ENCODE measurements at places on chromosomes 6 and 20.

- no peak for DNase-seq
Measured at GRCh38 chr6:98777762-98778161, 56.6 kb upstream of the POU3F2 start.

DNA sequence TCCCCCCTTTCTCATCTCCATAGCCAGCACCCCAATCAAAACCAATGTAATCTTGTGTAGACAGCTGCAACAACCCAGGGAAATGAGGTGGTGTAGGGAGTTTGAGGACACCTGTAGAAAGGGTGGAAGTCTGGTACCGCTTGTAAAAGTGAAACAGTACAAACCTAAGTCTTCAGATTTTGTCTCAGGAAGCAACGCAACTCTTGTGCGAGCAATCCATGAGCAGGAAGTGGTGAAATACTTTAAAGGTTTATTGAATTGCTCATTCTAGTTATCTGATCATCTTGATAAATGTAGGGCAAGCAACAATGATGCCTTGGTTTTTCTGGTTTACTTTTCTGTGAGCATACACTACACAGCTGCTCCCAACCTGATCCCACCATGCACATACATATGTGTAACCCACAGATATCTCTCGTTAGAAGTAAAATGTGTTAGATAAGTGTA is 71.1 kb upstream of the THEMIS start:
- peak; percentile 49 for DNase-seq

- no peak for DNase-seq
Measured at GRCh38 chr20:39661833-39662232, 699.7 kb downstream of the DHX35 start.

GRCh38 chr6:156657296-156657695 is 119.9 kb upstream of the ARID1B start:
- DNase-seq, result no peak

GRCh38 chr6:56677559-56677958 is 34.9 kb upstream of the DST start:
- DNase-seq, result no peak

DNA sequence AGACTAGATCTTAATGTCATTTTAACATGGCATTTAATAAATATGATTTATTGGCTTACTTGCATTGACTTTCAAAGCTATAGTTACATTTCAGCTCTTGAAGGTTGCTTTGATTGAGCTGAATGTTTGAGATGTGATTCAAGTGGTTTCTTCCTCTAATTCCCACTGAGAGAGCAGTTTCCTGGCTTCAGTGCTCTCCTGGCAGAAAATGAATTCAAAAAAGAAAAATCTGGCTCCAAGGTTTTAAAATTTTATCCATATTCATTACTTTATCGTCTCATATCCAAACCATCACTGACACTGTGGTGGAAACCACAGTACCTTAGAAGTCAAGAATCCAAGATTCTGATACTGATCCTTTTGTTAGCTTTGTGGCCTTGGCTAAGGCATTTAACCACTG is 263.1 kb upstream of the HSF2 start:
- DNase-seq, result no peak

DNA sequence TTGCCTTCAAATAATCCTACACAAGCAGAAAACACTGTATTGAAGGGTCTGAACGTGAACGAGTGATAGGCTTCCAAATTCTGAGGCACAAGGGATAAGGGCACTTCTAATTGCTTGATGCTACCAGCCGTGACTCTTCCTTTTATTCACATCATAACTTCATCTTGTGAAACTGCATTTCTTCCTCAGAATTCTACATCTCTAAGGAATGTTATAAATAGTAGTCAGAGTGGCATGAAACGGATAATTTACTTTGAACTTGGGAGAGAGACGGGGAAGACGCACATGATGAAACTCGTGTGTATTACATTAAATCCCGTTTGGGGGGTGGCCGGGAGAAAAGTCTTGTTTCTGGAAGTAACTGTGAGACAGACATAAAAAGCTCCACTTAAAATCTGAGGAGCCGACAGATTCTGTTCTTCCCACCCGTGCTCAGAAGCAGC is 754 bp downstream of the HDDC2 start:
- DNase-seq, result no peak

DNA sequence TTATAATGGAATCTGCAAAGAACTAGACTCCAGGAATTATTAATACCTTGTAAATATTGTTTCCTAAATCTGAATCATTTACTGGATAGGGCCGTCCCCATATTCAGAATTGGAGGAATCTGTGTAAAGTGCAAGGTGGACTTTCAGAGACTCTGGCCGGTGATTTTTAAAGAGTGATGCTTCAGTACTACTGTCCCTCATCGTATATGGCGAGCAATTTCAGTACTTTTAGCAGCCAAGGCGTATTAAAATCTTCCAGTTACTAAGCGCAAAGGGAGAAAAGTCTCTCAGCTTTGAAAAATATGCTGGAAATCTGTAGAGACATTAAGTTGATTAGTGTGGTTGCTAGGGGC is 483 bp downstream of the SMIM26 start:
- no peak for DNase-seq

DNA sequence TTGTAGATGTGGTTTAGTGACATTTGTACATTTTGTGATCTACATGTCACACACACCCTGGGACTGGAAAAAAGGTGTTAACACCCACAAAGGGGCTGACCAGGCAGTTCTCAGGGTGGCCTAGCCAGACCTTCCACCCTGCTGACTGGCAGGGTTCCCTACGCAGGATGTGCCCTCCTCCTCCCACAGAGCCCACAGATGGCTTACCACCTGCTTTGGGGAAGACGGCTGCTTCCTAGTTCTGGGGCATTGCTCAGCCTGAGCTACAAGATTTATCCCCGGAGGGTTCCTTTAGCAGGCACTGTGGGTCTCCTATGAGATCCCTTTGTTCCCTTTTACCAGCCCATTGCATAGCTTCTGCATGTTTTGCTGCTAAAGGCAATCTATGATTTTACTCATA is 35.1 kb downstream of the SNAP25 start:
- DNase-seq, result no peak

GRCh38 chr6:63910863-63911551 is 275.4 kb downstream of the PHF3 start:
- DNase-seq, result no peak

DNA sequence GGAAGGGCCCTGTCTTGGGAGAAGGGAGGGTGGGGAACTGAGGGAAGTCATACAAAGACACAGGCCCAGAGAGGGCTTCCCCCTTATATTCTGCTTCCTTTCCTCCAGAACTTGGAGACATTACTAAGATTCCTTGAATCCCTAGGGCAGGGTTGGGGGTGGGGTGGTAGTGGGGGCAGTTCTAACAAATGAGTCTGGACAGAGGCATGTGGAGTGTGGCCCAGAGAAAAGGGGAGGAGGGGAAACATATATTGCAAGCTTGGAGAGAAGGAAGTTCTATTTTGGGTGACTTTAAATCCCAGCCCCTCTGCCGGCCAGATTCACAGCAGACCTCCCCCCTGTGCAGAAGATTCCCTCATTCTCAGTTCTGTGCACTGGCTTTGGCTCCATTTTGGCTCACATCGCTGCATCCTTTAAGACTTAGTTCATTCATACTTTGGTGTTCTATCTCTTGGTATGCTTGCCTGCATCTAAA is 43.7 kb downstream of the DAAM2 start:
- DNase-seq, result no peak

- no peak for DNase-seq
Measured at GRCh38 chr20:14595051-14595450, 257.6 kb upstream of the FLRT3 start.

GRCh38 chr6:6331393-6331792 is 10.9 kb upstream of the F13A1 start:
- DNase-seq, result no peak

DNA sequence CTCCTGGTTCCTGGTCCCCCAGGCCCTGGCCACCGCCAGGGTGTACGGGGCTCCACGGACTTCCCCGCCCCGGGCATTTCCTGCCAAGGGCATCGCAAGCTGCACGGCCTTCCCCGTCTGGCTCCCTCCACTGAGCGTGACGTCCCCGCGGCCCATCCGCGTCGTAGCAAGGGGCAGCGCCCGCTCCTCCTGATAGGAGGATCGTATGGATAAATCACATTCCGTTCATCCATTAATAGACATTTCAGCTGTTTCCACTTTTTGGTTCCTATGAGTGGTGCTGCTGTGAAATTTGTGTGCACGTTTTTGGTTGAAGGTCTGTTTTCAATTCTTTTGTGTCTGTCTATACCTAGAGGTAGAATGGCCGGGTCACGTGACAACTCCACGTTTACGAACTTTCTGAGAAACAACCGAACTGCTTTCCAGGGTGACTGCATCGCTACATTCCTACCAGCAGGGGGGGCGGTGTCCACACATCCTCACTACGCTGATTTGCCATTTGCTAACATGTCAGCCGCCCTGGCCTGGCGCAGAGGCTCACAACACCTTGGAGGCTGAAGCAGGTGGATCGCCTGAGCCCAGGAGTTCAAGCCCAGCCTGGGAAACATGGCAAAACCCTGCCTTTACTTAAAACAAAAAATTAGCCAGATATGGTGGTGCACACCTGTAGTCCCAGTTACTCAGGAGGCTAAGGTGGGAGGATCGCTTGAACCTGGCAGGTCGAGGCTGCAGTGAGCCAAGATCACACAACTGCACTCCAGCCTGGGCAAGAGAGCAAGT is 37.7 kb downstream of the KCNQ2 start:
- no peak for DNase-seq

GRCh38 chr6:31351401-31352309 is 5.3 kb downstream of the HLA-B start:
- DNase-seq, result no peak

DNA sequence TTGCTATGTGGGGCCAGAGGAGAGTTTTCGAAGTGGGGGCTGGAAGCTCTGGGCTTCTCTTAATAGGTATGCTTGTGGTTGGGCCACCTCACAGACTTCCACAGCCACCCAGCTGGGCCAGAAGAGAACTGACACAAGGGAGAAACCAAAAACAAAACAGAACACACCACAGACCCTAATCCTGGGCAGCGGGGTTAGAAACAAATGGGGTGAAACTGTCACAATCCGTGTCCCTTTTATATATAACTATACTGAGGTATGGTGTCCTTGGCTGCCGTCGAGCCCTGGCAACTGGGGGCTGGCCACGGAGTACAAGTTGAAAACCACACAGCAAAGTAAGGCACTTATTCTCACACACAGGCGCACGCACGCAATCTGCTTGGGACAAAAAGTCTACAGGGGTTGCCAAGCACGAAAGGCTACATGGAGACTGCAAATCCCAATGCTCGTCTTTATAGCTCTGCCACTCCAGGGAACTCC is 78.3 kb downstream of the TRAM2 start:
- DNase-seq, result no peak

GRCh38 chr6:54775576-54775975 is 71.0 kb upstream of the FAM83B start:
- no peak for DNase-seq

DNA sequence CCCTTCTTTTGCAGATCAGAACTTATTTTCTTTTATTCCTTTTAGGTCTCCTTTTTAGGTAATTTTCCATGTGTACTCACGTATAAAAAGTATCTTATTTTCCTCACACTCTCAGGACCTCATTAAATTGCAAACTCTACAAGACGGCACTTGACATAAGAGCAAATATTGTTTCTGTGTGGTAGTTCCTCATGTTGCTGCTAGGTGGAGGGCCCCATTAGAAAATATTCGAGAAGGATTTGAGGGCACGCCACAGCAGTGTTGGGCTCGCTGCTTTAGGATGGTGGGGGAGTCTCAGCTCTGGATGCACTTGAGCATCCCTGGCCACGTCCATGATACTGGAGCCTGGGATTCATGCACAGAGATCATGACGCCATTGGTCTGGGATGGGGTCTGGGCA is 64.9 kb upstream of the ZFP64 start:
- no peak for DNase-seq

DNA sequence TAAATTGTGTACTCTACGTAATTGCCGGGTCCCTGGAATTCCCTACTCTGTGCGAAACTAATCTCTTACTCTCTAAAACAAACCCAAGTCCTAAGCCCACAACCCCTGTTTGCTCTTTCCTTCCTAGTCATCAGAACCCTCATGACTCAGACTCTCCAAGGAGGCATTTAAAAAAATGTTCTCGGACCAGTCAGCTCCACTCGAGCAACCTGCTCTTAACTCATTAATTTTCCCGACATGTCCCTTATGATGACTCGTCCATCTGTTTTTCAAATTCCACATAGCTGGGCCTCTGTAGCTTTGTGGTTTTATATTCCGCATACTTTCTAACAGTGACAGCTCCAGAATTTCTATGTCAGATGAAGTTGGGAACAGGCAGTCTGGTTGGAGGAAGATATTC is 2.6 kb upstream of the MUC22 start:
- DNase-seq, result peak; percentile 84

DNA sequence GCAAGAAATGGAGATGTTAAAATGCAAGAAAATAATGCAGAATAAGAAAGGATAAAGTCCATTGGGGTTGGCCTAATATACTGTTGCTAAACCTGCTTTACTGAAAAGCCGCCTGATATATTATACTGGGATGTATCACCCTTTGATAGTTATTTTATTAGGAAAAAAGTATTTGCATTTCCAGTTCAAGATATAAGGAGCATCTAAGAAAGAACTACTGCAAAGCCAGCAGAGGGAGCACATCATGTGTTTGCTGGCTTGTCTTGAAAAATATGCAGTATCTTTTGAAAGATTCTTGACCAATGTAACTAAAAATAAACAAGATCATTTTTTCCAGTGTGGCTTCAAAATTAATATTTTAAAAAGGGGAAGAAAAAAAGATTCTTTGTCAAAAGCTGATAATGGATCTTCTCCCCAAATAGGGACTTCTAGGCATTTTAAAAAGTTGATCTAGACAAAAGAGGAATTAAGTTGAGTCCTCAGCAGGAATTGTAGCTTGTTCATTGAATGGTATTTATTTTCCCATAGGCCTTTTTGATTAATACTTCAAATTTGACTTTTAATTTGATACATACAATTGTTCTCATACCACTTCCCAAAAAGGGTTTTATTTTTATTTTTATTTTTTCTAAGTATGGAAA is 214.9 kb downstream of the ZFAND3 start:
- peak; percentile 57 for DNase-seq

GRCh38 chr20:4999788-5000187 is 1.5 kb downstream of the SLC23A2 start:
- DNase-seq, result no peak

- no peak for DNase-seq
Measured at GRCh38 chr6:108556250-108556649, 4.5 kb upstream of the FOXO3 start.

- DNase-seq, result no peak
Measured at GRCh38 chr6:2616811-2617210, 133.9 kb downstream of the MYLK4 start.

DNA sequence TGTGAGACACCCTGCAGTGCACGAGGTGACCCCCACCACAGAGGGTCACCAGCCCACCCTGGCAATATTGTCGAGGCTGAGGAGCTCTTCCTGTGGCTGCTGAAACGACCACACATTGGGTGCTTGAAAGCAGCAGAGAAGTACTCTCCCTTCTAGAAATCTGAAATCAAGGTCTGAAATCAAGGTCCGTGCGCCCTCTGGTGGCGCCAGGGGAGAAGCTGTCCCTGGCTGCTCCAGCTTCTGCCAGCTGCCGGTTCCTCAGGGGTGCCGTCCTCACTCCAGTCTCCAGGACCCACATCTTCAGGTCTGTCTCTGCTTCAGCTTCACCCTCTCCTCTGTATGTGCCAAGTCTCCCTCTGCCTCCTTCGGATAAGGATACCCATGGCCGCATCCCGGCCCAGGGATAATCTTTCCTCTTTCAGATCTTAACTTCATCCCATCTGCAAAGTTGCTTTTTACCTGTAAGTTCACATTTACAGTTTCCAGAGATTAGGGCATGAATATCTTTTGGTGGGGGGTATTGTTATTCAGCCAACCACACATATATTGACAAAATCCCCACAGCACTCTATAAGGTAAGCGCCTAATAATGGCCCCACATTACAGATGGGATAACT is 108.3 kb upstream of the PHACTR3 start:
- peak; percentile 28 for DNase-seq

GRCh38 chr6:44234101-44235025 is 11.0 kb downstream of the SLC29A1 start:
- DNase-seq, result peak; percentile 70
